ENCODE measurements at places on chromosomes 7 and 10.

DNA sequence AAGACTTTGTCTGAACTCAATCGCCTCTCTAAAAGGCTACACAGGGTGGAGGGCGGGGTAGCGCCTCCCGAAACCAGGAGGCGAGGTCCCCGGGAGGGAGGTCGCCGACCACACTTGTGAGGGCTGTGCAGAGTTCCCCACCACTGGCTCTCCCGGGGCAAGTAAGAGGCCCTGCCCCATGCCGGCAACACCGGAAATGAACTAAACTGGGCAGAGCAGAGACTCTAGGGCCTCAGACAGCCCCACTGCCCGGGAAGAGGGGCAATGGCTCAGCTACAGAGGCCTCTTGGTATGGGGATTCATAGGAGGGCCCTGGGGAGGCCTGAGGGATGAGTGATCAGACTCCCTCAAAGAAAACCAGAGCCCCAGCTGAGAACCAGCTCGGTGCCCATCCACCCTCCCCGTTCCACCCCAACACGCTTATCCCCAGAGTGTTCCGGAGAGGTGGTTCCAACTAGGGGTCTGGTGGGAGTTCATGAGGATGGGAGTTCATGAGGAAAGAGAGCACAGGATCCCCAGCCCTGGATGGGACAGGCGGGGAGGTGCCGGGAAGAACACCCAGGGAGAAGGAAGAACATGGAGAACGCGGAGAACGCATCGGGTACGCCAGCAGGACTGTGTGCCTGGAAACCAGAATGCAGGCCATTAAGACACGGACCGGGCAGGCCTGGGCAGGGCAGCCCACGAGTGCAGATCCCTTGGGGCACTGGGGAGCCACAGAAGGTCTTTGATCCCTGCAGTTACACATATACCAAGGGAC lies 89.4 kb upstream of the MYL10 start:
- DNase-seq: no peak

DNA sequence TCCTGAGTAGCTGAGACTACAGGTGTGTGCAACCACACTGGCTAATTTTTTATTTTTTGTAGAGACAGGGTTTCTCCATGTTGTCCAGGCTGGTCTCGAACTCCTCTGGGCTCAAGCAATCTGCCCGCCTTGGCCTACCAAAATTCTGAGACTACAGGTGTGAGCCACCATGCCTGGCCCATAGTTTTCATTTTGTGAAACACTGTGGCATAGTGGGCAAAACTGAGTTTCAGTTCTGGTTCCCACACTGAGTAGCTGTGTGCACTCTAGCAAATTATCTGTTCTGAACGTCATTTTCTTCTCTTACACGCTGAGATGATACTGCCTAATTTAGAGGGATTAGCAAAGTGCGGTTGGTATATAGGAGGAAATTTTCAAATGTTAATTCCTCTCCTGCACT lies 13.5 kb downstream of the ATP5MK start:
- DNase-seq: no peak

GRCh38 chr7:109179601-109180000 lies 609.9 kb downstream of the DNAJB9 start:
- DNase-seq: no peak

DNA sequence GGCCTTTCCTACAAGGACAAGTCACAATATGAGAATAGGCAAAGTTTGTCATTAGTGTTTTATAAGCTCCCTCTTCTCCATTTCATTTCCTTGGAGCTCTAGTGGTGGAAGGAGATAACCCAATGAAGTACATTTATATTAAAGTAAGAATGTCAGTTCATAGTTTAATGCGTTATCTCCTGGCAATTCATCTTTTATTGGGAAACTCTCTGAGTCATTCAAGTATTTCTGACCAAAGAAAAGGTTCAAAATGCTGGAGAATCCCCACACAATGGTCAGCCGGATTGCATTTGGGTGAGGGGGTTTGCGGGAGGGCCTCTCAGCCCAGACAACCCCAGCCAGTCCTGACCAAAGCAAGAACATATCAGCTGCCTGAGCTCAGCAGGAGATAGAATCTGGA lies 321.5 kb upstream of the NRP1 start:
- DNase-seq: no peak

DNA sequence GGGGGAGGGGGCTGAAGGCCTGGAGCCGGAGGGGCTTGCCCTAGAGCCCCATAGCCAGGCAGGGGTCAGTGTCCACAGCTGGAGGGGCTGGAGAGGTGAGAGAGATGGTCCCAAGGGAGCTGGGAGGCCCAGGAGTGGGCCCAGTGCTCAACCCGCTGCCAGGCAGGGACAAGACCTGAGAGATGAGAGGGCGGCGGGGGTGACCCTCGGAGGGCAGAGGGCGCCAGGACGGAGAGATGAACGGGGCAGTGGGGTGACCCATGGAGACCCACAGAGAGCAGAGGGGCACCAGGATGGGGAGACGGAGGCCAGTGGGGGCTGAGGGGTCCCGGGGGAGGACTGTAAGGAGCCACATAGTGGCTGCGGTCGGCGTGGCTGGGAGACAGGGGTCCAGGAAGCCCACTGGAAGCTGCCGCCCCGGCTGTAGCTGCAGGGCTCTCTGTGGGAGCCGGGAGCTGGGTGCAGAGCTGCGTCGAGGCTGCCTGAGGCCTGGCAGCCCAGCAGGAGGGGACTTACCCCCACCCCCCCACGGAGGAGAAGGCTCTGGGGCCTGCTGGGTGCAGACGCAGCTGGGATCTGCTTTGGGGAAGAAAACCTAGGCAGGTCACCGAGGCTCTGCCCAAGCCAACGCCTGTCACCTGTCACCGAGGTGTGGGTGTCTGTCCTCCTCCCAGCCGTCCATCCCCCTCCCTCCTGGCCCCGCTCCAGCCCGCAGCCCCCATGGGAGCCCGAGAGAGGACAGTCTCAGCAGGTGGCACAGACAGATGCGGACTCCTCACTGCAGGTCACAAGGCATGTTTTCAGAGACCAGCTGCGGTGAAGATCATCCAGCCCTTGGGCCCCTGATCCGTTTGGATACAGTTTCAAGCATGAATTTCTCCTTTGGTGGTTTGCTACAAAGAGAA lies 25.1 kb downstream of the PWWP2B start:
- no peak for DNase-seq

- DNase-seq: no peak
Observed at GRCh38 chr7:29304756-29305155, 110.2 kb downstream of the CHN2 start.

- no peak for DNase-seq
Observed at GRCh38 chr7:156036153-156036552, 223.9 kb upstream of the SHH start.

DNA sequence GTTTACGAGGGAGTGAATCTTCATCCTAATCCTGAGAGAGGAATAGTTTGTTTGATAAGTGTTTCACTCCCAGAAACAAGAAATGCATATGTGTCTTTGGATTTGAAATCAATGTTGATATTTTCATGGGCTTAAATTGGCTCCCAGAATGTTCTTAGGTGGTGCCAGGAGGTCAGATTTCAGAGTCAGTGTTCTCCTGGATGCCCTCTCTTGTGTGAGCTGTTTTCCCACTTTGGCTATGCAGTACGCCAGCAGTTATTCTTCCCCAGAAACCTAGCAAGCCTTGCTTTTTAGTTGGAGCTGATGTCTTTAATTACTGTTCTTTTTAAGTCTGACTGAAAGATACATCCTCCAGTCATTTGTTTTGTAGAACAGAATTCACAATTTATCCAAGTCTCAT lies 291.4 kb downstream of the DNAJB9 start:
- no peak for DNase-seq

- DNase-seq: no peak
Observed at GRCh38 chr7:143936087-143937009, 1.3 kb downstream of the OR2F2 start.

- peak; percentile 86 for DNase-seq
Observed at GRCh38 chr10:13348216-13349017, at the start of gene SEPHS1. Gene SEPHS1 (minus strand): TSS chr10:13348293. CDS start chr10:13344950, 3,343 bp downstream.

- DNase-seq: no peak
Observed at GRCh38 chr7:2670171-2670570, 17.8 kb upstream of the AMZ1 start.

DNA sequence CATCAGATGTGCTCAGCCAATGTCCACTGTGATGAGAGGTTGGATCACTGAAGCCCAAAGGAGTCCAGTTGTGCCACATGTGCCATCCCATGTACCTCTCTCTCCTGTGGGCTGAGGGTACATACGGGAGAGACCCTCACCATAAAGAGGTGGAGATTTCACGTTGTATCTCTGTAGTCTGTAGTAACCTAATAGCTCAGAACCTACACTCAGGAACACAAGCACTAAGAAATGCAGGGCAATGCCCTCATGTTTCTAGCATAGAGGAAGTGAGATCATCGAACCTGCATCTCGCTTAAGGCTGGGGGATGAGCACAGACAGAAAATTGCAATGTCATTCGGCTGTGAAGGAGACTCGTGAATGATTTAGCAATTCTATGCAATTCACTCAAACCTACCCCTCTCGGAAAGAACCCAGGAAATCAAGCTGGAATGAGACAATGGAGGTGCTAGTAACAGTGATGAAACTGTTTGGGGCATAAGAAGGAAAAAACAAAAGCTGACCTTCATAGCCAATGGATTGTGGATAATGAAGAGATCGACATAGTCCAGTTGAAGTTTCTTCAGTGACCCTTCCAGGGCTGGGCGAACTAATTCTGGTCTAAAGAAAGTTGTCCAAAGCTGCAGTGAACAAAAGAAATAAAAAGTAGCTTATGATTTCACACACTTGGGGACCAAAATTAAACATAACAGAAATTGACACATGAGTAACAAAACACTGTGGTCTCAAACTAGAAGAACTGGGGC lies 80.3 kb upstream of the UCN3 start:
- peak; percentile 63 for DNase-seq

DNA sequence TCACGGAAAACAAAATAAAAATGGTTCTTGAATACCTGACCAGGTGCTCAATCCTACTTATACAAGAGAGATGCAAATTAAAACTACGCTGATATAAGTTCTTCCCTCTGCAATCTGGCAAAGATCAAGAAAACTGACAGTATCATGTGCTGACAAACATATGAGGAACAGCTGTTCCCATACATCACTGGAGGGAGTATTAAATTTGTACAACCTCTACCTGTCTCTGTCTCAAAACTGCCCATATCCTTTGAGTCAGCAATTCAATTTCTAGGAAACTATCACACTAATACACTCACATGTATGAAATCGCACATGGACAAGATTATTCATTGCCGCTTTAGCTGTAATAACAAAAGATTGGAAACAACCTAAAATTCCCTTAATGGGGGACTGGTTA lies 11.0 kb upstream of the IL6 start:
- no peak for DNase-seq

DNA sequence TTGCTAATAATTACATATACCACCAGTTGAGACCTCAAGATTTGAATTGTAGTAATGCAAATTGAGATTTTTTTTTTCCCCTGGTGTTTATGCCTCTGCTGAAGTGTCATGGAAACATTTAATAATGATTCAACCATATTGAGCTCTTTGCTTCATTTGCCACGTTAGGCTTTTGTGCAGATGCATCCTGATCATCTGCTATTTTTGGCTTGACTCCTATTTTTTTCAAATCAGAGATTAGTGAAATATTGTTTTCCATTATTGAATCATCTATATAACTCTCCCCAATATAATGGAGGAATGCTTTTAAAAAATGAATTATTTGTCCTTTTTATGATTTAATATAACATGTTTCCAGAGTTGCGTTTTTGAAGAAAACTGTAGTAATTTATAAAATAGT lies 115.1 kb downstream of the SRI start:
- no peak for DNase-seq

GRCh38 chr7:45524445-45524844 lies 49.7 kb upstream of the ADCY1 start:
- DNase-seq: no peak

- DNase-seq: no peak
Observed at GRCh38 chr10:37754538-37755323, 102.7 kb downstream of the ZNF248 start.

- no peak for DNase-seq
Observed at GRCh38 chr10:2935647-2936386, 131.5 kb upstream of the PFKP start.

- no peak for DNase-seq
Observed at GRCh38 chr7:5350600-5351385, 68.0 kb downstream of the SLC29A4 start.

- DNase-seq: no peak
Observed at GRCh38 chr7:139704308-139704879, 73.4 kb downstream of the HIPK2 start.

- no peak for DNase-seq
Observed at GRCh38 chr10:70584366-70584765, 18.2 kb downstream of the PRF1 start.

DNA sequence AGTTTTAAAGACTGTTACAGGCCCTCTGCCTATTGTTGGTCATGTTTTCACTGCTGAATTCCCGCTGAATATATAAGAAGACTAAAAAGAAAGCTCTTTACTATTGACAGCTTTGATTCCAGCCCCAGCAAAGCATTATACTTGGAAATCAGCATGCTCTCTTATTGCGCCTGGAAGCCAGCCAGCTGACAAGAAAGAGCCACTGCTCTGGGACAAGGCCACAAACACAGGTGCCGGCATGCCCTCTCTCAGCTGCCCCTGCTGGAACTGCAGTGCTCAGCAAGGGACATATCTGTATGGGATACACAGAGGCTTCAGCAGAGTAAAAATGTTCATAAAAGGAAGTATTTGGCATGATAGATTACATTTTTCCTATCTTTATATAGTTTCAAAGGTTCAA lies 523.9 kb downstream of the ADRA2A start:
- no peak for DNase-seq

GRCh38 chr10:132469197-132469884 lies 68.2 kb upstream of the INPP5A start:
- DNase-seq: no peak

DNA sequence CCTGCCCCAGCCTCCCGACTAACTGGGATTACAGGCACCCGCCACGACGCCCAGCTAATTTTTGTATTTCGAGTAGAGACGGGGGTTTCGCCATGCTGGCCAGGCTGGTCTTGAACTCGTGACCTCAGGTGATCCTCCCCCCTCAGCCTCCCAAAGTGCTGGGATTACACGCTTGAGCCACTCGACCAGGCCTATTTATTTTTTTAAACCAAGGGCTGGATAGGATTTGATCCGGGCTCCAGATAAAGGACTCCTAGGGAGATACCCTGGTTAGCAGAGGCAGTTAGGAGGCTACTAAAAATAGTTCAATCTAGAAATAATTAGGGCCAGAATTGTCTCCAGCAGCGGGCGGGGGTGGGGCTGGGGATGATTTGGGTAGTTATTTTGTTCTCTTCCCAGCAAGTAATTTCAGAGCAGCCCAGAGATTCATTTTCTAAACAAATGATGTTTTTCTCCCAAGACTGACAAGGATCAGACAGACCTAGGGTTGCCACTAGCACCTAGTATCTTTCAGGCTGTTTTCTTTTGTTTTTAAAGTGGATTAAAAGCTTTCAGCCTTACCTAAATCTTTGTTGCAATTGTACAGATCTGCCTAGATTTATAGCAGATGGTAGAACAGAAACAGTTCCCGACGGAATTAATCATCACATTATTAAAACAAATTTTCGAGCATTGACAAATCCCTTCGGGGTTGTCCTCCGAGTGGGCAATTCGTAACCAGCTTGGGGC lies 859 bp upstream of the SMC3 start:
- no peak for DNase-seq

DNA sequence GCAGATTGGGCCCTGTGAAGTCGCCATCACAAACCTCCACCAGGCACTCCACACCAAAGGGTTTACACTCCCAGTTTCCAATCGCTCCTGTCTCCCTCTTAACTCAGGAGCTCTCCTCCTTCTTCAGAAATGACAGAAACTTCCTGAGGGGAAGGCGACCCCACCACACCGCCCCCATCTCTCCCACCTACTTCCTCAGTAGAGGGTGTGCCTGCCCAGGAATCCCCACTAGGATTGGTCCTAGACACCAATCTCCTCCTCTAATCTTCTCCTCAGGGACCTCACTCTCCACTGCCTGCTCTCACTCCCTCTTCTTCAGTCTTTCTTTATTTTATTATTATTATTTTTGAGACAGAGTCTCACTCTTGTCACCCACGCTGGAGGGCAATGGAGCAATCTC lies 5.9 kb upstream of the INSIG1 start:
- no peak for DNase-seq
